Left renal cortex interstitium (tissue), 4 donors: ENCODE measurements at places on chromosomes 12 and 14. TPM values are rescaled to one million over a fixed set of nuclear protein-coding genes. Genes with fewer than 3 reads are reported as not detected.

GRCh38 chr12:52926596-52927234, 21.8 kb upstream of the KRT8 start:
- DNase-seq, result no peak

- DNase-seq, result no peak
These were observed 185.8 kb upstream of the NOS1 start for GRCh38 chr12:117547209-117547608.

DNA sequence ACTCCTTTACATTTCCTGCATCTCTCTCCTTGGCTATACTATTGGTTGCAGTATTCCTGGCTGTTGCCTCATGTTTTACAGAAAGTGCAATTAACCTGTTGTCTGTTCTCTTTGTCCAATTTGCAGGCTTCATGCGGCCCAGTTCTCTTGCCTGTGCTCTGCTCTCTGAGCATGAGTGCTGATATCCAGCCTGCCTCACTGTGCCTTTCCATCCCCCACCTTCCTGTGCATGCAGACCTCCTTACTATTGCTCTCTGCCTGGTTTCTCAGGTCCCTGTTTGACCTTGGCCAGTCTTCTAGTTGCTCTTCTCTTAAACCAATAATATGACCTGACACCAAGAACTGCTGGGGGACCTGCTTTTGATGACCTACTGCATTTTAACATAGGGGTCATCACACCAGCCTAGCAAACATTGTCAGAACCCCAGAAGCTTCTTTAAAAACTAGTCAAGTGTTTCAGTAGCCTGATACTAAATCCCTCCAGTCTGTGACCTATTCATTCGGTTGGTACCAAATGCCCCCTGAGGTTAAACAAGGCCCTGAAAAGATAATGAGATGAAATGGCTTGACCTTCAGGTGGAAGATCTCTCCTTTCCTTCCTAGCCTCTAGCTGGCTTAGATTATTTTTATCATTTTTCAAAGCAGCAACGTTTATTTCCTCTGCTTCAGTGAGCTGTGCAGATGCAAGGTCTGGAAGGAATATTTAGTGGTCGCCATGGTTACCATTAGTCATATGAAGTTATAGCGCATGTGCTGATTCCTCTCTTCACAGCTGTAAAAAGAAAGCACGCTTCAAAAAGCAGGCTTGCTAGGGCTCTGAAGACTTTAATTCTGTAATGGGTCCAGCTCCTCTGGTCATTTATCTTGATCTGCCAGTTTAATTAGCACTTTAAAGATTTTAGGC, 216.5 kb downstream of the PHLDA1 start:
- DNase-seq, result peak; percentile 70

DNA sequence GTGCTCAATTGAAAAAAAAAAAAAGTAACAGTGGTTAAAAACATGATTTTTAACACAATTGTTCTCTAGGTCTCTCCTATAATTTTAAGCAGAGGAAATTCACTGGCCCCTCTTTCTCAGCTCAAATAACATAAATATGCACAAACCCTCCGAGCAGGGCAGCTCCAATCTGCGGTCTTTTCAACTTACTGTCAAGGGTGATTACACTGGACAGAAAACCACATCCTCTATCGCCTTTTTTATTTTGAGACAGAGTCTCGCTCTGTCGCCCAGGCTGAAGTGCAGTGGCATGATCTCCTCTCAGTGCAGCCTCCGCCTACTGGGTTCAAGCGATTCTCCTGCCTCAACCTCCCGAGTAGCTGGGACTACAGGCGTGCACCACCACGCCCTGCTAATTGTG, 16.5 kb upstream of the GABARAPL1 start:
- DNase-seq, result no peak

GRCh38 chr12:40566271-40566670, 126.0 kb upstream of the CNTN1 start:
- no peak for DNase-seq

- no peak for DNase-seq
These were observed 212.1 kb upstream of the RTL1 start for GRCh38 chr14:101115652-101116051.

Gene DAO
- polyA plus RNA-seq, result 0.87 TPM

Gene PMEL
- polyA plus RNA-seq, result 3.3 TPM

GRCh38 chr12:51361161-51362016, 14.9 kb upstream of the CELA1 start:
- no peak for DNase-seq
